ENCODE measurements at places on chromosomes 5 and 9.

DNA sequence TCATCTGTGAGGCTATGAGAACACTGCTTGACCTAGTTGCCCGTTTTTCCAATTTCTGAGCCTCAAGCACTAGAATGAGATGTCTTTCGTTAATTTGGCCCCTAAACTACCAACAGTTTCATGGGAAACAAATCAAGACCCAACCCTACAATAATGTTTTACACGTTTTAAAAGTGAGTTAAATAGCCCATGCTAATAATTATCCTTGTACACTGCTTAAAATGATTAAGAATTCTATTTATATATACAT is 2.3 kb upstream of the NR3C1 start:
- DNase-seq, result no peak

- DNase-seq, result no peak
These were observed 55.0 kb downstream of the PJA2 start for GRCh38 chr5:109354761-109355160.

DNA sequence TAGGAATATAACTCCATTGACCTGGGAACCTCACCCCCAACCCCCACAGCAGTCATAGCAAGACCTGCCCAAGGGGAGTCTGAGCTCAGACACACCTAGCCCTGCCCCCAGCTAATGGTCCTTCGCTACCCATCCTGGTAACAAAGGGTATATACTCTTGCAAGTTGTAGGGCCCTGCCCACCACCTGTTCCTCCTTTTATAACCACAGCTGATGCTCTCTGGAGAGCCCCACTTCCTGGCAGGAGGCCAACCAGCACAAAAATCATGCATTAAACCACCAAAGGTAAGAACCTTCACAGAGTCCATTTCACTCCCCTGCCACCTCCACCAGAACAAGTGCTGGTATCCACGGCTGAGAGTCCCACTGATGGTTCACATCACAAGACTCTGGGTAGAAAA is 1195.3 kb upstream of the SEMA6A start:
- DNase-seq, result no peak

DNA sequence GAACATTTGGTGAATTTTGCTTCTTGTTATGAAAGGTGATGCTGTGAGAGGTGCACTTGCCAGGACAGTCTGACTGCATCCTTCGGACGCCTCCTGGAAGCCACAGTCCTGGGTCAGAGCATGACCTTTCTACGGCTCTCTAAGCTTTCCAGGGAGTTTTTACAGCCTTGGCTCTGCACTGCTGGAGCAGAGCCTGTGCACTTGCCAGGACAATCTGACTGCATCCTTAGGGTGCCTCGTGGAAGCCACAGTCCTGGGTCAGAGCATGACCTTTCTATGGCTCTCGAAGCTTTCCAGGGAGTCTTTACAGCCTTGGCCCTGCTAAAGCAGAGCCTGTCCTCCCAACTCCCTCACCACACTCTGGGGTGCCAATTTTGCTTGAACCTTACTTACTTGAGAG is 49.6 kb downstream of the CCDC180 start:
- DNase-seq, result no peak

GRCh38 chr5:56561-57290 is 35.2 kb upstream of the PLEKHG4B start:
- DNase-seq, result no peak

GRCh38 chr9:98339987-98340800 is 84.7 kb upstream of the TBC1D2 start:
- no peak for DNase-seq

DNA sequence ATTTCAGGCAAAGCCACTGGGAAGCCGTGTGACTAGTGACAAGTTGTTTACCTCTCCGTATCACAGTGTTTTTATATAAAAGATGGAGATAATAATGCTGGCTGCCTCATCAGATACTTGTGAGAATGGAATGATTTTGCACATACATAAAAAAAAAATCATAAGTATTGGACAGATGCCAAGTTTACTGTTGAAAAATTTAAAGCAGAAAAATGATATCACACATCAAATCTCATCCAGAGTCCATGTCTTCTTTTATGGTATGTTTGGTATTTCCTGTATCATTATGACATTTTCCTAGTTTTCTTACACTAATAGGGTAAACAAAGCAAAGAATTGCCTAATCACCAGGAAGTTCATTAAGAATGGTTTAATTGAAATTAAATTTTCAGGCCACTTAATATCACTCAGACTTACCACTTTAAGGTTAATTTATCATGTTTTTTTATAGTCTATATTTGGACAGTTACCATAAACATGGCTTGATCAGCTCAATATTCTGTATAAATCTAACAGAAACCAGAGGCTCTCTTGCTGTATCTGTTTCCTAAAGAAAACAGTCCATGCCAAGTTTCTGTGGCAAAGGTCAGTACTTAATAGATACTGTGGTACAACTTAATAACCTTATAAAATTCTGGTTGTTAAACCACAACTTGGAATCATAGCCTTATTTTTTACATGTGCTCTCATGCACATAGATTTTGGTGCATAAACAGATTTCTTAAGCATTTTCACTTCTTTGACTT is 656.5 kb upstream of the RIOK2 start:
- DNase-seq, result no peak

GRCh38 chr9:104905931-104906330 is 22.0 kb downstream of the ABCA1 start:
- no peak for DNase-seq

DNA sequence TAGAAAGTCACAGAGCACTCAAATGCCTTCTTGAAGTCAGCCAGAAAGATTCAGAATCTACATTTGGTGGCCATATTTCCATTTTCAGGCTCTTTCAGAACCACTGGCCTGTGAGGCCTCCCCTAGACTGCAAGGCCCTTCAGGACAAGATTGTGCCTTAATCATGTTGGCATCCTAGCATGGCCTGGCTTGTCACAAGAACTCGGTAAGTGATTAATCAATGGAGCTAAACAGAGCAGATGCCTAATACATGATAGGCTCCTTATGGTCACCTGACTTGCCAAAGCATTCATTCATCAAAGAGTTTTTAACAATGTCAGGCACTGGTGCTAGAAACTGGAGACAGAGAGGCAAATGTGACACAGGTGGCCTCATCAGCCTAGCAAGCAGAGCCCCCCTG is 70.3 kb downstream of the PGM5 start:
- DNase-seq, result no peak

DNA sequence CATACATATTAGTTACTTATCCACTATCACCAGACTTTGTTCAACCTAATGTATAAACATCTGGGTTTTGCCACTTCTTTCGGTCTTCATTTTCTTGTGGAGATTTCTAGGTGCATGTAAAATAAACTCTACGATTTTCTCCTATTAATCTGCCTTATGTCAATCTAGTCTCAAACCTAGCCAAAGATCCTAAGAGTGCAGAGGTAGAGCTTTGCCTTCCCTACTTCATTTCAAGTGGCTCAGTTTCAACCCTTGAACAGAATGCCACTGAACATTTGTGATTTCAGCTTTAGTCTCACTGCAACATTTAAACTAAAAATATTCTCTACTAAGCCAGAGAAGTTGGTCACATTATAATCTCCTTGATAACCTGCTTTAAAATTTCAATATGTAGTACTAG is 94.0 kb downstream of the EDIL3 start:
- DNase-seq, result no peak

GRCh38 chr9:131361202-131361833 is 32.6 kb upstream of the PRRC2B start:
- no peak for DNase-seq

DNA sequence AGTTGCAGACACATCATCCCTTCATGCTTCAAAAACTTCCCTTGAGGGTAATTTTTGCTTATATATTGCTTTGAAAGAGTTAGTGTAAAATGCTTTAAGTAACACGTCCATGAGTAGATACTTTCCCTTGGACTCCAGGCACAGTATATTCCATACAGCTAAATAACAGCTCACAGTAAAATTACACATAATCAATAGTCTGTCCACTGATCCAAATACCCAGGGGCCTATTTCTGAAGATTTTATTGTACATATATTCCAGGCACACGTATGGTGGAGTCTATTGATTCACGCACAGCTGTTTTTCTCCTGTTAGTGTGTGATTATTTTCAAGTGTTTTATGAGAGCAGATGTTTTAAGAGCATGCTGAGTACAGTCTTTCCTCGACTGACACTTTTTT is 223.7 kb upstream of the GRAMD2B start:
- no peak for DNase-seq

Measured in activated CD8-positive, alpha-beta memory T cell treated with anti-CD3 and anti-CD28 coated beads for 4 hours (primary cell).